ENCODE measurements at places on chromosomes 3 and 15. TPM values are rescaled to one million over a fixed set of nuclear protein-coding genes. Genes with fewer than 3 reads are reported as not detected.

DNA sequence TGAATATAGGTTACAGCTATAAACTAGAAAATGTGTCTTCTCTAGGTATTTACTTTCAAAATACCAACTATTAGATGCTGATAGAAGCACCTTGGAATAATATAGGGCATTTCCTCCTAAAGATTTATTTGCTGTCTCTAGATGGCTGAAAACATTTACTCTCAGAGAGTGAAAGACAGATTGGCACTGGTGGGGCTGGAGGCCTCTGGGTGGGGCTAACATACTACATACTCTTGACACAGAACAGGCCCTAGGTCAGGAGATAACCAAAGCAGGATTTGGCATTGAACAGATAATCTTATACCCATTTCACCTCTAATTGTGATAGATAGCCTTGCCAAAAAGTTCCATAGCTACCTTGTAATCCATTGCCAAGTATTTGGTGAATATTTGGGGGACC lies 253.3 kb upstream of the TBC1D5 start:
- DNase-seq, result no peak

GRCh38 chr3:112114576-112115160 lies 18.4 kb downstream of the GCSAM start:
- no peak for DNase-seq

The PEX11A gene
- 23.3 TPM for total RNA-seq

DNA sequence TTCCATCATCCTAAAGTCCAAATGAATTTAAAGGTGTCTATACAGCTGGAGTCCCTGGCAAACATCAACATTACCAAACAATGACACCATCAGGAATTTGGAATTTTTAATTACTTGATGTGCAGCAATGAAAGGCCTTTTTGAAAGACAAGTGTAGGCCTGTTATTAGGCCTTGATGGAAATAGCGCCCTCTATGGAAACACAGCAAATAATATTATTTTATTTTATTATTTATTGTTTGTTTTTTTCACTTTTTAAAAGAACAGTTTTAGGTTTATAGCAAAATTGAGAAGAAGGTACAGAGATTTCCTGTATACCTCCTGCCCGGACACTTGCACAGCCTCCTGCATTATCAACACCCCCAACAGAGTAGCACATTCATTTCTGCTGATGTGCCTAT lies 18.1 kb upstream of the OR5AC2 start:
- no peak for DNase-seq

DNA sequence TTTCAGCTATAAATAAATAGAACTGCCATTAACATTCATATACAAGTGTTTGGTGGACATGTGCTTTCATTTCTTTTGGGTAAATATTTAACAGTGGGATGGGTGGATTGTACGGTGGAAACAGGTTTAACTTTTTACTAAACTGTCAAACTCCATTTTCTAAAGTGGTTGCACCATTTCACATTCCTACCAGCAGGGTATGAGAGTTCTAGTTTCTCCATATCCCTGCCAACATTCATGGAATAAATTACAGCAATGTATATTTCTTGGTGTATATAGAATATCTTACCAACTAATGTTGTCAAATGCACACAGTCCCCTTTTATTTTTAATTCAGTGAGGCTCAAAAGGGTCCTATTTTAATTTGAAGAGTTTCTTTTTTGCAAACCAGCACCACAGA lies 71.3 kb upstream of the CTXND1 start:
- DNase-seq, result no peak
